Left colon (tissue), 2 donors: ENCODE measurements at places on chromosomes 6 and 20. TPM values are rescaled to one million over a fixed set of nuclear protein-coding genes. Genes with fewer than 3 reads are reported as not detected.

The TMEM217 gene
- total RNA-seq, result 1.4 TPM

The SLC26A8 gene
- total RNA-seq, result 0.18 TPM

- DNase-seq, result no peak
Observed at GRCh38 chr6:118971682-118972081, 36.7 kb upstream of the MCM9 start.

GRCh38 chr20:8318965-8319625, 187.0 kb downstream of the PLCB1 start:
- DNase-seq, result no peak

DNA sequence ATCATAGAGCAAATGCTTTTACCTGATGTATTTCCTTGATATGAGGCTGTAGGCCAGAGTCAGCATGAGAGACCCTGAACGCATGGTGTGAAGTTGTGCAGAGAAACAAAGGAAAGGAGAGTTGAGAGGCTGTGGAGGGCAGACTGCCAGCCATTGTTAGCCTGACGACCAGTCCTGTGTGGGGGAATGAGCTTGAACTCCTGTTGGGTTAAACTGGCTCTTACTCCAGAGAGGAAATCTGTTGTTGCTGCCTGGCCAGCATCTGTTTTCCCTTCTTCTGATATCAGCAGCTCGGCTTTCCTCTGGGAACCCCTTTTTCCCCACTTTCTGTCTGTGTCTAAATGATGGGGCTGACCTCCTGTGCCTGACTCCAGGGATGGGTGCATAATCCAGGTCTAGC, 158.2 kb upstream of the ZFP64 start:
- DNase-seq, result no peak

DNA sequence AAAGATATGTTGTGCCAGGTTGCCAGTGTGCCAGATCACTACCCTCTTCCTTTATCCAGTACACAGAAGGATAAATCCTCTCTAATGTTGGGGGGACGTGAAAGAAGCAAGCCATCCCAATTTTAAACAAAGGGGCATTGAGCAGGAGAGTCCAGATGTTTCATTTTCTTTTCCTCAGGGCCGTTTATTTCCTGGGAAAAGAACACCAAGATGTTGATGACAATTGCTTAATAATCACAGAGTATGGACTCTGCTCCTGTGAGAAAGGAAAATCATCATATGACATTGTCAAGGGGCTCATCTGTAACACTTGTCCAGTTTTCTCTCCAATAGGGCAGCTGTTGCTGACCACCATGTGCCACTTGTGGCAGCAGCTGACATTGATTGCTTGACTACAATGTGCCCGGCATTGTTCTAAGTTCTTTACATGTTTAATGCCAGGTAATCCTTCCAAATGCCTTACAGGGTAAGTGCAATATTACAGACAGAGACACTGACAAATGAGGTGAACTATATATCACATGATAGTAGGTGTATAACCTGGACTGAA, 161.4 kb downstream of the CD109 start:
- DNase-seq, result no peak

DNA sequence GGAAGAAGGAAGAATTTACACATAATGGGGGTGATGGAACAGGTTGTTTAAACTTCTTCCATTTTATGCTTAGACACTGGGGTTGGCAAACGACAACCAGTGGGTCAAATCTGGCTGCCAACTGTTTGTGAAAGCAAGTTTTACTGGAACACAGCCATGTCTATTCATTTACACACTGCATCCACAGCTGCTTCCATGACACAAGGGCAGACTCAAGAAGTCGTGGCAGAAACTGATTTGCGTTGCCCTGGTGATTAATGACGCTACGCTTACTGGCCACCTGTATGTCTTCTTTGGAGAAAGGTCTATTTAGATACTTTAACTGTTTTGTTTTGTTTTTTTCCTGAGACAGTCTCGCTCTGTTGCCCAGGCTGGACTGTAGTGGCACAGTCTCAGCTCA, 19.0 kb downstream of the CTCFL start:
- DNase-seq, result no peak

DNA sequence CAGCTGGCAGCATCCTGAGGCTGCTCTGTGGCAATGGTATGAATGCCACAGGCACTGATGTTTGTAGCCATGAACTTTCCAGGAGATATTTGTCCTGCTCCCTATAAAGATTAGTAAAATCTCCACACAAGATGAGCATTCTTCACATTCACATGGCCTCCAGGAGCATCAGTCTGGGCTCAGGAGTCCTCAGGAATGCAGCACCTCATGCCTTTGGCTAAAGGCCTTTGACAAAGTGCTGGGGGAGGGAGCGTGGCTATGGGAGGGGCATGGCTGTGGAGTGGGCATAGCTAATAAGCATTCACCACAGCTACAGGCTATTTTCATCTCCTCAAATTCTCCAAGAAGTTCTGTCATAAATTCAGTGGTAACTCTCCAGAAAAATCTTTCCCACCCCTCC, 90.5 kb upstream of the LY86 start:
- no peak for DNase-seq

DNA sequence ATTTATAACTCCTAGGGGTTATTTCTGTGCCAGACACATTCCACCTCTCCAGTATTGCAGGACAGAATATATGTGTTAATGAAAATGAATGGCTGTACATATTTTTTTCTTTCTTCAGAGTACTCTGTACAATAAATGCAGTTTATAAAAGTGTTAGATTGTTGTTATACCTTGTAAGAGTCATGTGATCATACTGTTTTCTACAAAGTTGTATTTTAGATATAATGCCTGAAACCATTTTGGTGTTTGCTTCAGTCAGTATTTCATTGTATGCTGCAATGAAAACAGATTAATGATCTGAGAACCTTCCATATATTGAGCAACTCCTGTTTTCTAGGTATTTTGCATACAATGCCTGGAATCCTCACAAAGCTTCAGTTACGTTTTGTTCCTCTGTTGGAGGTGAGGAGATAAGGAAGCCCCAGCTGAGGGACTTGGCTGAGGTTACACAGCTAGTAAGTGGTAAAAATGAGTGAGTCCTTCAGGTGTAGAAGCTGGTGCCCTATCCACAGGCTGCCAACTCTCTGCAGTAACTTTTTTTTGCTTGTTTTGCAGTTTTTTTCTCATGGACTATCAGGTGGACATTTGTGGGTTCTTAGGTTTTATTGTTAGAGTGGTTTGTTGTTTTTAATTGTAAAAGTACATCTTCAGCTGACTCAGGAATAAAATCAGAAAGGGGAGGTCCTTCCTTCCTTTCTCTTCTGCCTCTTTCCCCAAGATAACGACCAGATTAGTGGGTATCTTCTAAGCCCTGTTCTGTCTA, 11.6 kb downstream of the PDCD2 start:
- no peak for DNase-seq

DNA sequence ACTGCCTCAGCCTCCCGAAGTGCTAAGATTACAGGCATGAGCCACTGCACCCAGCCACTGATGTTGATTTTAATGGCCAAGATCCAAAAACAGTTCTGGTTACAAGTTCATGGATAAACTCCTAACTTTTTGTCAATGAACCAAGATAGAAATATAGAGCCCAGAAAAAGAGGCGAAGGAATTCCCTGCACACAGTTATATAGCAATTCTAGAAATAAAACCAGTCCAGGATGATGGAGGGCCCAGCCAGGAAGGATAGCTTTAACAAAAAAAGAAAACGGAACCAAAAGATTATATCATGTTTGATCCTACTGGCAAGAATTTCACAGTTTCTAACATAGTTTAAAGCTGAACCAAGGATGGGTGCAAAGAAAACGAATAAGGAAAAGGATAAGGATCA, 10.9 kb downstream of the EPB41L2 start:
- DNase-seq, result no peak

DNA sequence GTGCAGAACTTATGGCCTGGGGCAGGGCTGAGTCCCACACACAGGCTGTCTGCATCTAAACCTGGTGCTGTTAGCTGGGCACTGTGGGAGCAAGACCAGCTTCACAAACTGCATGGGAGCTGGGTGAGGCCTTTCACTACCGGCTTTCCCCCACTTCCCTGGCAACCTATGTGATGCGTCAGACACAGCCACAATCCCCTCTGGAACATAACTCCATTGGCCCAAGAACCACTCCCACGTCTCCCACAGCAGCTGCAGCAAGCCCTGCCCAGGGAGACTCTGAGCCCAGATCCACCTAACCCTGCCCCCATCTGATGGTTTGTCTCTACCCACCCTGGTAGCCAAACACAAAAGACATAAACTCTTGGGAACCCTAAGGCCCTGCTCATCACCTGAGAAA, 9.3 kb downstream of the WDR27 start:
- no peak for DNase-seq
